ENCODE measurements at places on chromosomes 5 and 9.
A peak's percentile ranks its signal among the peaks of the same experiment; 100 is the strongest.

DNA sequence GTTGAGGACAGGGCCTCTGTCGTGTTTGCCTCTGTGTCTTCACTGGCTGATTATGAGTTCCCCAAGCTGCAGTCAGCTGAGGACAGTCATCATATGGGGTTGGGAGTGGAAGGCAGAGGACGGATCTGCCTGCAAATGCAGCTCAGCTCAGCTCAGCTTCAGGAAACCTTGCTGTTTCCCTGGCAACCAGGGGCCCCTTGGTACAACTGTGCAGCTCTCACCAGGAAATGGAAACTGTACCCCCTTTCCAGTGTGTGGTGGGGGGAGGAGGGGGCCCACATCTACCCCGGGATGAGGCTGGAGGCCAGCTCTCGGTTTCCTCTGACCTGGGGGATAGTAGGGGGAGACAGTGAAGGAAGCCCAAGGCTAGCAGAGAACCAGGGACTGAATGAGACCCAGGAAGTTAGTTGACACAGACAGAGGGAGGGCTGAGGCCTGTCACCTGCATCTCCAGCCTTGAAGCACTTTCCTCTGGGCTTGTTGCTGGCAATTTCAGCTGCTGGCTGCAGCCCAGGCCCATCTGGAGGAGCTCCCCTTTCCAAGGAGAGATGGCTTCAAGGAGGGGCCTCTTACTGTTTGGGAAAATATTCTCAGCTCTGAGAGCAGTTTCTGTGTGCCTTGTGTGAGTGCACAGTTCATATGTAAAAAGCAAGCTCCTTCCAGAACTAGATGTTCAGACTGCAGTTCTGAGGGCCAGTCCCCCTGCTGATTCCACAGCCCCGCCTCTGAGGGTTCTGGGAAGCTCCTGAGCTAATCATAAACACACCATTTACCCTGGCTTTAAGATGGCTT lies 6.9 kb downstream of the ANXA6 start:
- DNase-seq: peak; percentile 22

- DNase-seq: peak; percentile 72
Measured at GRCh38 chr5:6181147-6181729, 197.1 kb downstream of the MED10 start.

GRCh38 chr5:149271716-149272563 lies at the start of gene AFAP1L1:
Gene AFAP1L1 (plus strand): TSS chr5:149271859. CDS start chr5:149271969, 110 bp downstream.
- peak; percentile 54 for DNase-seq

GRCh38 chr9:72362680-72363139 lies 2.3 kb downstream of the ZFAND5 start:
- DNase-seq: peak; percentile 37

DNA sequence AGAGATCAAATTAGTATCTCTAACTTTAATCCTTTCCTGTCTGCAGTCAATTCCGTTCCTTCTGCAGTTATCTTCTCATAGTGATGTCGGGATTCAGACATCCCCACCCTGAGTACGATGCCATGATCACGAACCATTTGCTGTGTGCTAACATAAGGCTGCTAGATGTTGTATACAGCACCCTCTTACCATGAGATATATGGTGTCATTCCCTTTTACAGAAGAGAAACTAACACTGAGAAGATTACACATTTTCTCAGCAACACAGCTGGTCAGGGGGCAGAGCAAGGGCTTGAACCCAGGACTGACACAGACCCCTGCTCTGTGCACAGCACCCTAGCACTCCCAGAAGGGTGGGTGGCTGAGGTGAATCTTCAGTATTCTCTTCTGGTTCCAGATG lies 46.9 kb upstream of the HSD17B4 start:
- no peak for DNase-seq

DNA sequence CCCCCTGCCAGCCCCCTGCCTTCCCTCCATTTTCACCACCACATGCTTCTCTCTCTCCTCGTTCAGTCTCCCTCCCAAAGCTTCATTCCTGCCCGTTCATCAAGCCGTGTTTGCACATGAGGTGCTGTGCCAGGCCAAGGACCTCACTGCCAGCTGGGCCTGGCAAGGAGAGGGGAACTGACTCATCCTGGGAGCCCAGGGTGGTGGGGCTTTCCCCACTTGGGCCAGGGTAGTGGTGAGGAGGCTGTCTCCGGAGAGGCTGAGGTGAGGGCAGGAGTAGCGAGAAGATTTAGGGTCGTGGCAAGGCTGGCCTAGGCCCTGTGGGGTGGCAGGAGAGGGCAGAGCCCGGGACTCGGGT lies 30.4 kb upstream of the NOTCH1 start:
- no peak for DNase-seq

- no peak for DNase-seq
Measured at GRCh38 chr9:126474206-126474765, 139.4 kb upstream of the LMX1B start.

DNA sequence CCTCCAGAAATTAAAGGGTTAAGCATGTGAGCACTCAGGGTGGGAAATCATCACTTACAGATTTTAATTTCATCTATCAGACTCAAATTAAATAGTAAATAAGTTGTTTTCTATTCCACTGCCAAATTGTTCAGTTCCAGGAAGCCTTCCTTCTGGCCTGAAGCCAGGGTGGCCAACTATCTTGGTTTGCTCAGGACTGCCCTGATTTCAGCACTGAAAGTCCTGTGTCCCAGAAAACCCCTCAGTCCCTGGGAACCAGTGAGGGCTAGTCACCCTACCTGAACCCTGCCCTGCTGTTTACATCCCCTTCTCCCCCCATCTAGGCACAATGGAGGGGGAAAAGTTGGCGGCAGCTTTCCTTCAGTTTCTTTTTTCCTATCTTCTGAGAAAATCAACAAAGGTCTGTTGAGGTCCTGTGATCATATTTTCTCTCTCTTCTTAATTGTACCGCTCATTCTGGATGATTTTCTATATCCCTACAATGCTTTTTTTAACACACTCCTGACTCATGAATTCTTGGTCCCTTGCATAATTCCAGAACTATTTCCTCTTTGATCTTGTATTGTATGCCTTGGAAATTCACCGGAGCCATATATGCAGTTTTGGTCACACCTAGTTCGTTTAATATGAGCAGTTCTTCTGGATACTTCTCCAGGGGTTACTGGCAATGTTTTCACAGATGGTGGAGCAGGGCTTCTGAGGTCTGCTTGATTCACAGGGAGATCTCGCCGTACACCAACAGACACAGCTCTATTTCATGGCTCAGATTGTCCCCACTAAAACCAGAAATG lies 103.8 kb downstream of the MAP1B start:
- DNase-seq: no peak

DNA sequence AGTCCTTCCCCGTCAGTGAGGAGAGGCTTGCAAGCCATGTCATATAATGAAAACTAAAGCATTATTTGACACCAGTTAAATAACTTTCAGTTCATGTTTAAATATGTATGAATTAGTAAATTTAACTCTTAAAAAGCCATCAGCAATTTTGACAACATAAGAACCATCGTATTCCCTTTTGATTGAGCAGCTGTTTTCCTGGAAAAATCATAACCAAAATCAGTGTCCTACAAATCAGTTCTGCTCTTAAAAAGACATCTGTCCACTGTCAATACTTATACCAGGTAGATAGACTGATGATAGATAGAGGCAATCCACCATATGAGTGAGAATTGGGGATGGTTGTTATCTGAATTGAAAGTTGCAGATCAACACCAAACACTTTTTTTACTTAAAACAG lies 2.3 kb downstream of the DIRAS2 start:
- DNase-seq: no peak

DNA sequence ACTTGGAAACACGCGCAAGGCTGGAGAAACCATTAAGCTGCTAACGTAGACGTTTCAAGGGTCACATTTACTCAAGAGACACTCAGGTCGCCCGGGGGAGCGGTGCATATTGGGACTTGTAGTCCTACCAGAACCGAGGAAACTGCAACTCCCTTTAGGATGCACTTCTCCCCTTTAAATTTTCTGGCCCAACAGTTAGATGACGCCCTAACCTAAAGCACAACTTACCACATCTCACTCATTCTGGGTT lies 384 bp upstream of the DMXL1 start:
- DNase-seq: no peak

DNA sequence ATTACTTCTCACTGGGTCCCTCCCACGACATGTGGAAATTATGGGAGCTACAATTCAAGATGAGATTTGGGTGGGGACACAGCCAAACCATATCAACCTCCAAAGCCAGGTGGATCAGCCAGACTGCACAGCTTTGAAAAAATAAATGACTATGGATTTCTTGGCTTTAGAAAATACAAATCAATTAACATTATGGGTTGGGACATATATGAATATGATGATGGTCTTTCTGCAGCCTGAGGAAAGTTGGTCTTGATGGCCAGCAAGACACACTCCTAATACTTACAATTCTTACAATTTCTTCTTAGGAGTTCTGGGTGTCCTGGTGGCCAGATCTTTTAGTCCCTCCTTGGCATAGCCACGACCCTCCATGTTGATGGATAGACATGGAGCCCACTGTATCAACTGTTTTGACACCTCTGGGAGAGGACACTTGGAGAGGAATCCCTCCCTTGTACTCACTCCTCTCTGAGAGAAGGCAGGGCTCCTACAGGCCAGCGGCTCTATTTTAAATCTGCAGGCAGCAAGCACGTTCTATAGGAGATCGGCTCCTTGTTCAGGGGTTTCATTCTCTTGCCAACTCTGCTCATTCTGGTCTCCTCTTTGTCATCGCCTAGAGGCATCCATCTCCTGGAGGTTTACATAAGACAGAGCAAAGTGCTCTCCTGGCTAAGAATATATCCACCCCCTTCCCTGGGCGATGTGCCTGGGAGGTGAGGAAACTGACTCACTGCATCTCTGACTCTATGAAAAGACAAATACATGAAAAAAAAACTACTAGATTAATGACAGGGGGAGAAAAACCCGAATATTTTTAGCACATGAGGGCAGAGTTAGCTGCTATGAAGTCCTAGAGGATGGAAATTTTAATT lies 145.9 kb downstream of the CARTPT start:
- DNase-seq: no peak

DNA sequence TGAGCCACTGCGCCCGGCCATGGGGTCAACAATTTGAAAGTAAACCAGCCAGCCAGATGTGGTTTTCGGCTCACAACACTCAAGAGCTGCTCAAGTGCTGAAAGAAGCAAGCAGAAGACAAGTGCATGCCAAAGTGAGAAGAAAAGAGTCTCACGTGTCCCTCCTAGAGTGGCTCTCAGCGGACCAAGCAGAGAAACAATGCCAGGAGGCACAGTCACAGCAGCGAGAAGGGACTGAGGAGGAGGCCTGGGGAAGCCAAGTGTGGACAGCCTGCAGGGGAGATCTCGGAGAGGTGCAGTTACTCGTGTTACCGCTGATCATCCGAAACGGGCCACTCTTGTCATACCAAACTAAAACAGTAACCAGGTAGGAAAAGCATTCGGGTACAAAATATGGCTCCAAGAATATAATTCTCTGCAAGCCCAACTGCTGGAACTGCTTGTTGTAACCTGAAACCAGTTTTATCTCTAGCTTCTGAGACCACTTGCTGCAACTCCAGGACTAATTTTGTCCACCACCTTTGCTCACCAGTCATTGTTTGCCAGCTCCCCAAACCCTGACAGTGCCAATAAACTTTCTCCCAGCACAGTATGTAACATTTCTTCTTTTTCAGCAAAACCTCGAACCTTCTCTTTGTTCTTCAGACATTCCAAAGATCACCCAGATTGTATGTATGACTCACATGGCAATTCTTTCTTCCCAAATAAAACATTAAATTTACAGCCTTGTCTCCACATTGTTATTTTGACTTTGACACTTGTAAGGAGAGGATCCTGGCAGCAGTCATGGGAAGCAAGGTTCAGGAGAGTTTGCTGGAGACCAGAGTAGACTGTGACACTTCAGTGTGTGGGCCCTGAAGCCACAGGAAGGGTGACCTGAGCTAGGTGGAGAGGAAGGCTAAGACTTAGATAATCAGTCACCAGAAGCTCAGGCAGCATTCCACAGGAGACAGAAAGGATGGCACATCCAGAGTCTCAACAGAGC lies 6.3 kb downstream of the SLC35D2 start:
- peak; percentile 18 for DNase-seq

- DNase-seq: no peak
Measured at GRCh38 chr5:132661231-132662003, 3.4 kb downstream of the IL13 start.

- DNase-seq: no peak
Measured at GRCh38 chr5:30768056-30768690, 425.3 kb upstream of the CDH6 start.

DNA sequence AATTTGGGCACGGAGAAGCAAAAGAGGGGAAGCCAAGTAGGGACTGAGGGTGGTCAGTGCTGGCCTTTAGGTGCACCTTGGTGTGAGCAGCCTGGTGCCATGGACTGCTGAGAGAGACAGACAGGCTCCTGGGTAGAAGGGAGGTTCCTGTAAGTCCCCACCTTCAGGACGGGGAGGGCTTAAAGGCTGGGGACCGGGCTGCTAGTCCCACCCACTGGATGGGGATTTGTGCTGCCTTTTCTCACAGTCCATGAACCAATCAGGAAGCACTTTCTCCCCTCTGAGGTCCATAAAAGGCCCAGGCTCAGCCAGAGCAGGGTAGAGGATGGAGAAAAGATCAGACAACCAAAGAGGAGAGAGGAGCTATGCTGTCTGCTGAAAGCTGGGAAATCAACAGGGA lies 15.2 kb downstream of the CDC25C start:
- no peak for DNase-seq

- DNase-seq: no peak
Measured at GRCh38 chr5:38384396-38384795, 126.0 kb downstream of the EGFLAM start.

- peak; percentile 82 for DNase-seq
Measured at GRCh38 chr5:174317256-174317894, 271.9 kb downstream of the NSG2 start.

DNA sequence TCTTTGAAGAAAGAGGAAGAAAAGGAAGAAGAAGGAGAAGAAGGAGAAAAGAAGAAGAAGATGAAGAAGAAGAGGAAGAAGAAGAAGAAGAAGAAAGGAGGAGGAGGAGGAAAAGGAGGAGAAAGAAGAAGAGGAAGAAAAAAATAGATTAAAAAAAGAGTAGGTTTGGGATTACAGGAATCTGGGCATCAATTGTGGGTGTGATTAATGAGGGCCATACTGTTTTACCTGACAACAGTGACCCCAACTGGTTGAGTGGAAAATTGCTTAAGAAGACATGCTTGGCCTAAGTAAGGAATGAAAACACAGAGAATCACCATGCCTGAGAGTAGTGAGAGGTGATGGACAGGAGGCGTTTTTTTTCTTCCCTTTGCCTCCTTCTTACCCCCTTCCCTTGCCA lies 114.6 kb downstream of the FAM170A start:
- DNase-seq: peak; percentile 65

- no peak for DNase-seq
Measured at GRCh38 chr5:32022638-32023037, 151.5 kb downstream of the GOLPH3 start.

DNA sequence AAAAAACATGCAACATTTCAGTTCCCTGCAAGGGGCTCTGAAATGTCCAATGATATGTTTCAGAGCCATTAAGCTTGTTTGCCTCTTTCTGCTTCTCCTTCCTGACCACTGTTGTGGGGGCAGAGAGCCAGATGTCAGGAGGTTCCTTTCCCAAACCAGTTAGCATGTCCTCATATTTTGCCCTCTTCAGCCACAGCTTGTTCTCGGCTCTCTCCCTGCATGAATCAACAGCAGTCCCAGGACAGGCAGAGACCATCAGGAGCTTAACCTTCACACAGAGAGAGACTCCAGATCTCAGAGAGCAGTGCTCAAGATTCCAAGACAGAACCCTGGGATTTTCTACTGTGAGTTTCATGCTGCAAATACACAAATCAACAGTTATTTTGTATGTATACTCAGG lies 218.5 kb downstream of the COMMD10 start:
- DNase-seq: no peak

GRCh38 chr5:68154119-68154857 lies 61.3 kb upstream of the PIK3R1 start:
- no peak for DNase-seq

Data from ELF-1 (cell line).